Adrenal gland (tissue), 19 donors: ENCODE measurements at places on chromosomes 4 and X. TPM values are rescaled to one million over a fixed set of nuclear protein-coding genes. Genes with fewer than 3 reads are reported as not detected.

ASB12 gene
- 0.24 TPM for polyA plus RNA-seq

H2BW2 gene
- not detected for polyA plus RNA-seq

CXorf51B gene
- polyA plus RNA-seq, result not detected

VCX3A gene
- polyA plus RNA-seq, result 0.34 TPM

PRIMPOL gene
- 38.1 TPM for polyA plus RNA-seq

TMEM165 gene
- 92.6 TPM for polyA plus RNA-seq

GPR78 gene
- polyA plus RNA-seq, result 0.08 TPM

F9 gene
- 0.11 TPM for polyA plus RNA-seq

ARHGAP6 gene
- polyA plus RNA-seq, result 1.4 TPM

RNF150 gene
- 4.9 TPM for polyA plus RNA-seq

TLL1 gene
- 1.2 TPM for polyA plus RNA-seq

CLDN34 gene
- not detected for polyA plus RNA-seq

NR0B1 gene
- 13.1 TPM for polyA plus RNA-seq

CHRDL1 gene
- 5.4 TPM for polyA plus RNA-seq

ATP1B4 gene
- polyA plus RNA-seq, result not detected

FTSJ1 gene
- 52.0 TPM for polyA plus RNA-seq

ENAM gene
- not detected for polyA plus RNA-seq

NSG1 gene
- 6.7 TPM for polyA plus RNA-seq

NRK gene
- 12.2 TPM for polyA plus RNA-seq

EVC gene
- polyA plus RNA-seq, result 5.3 TPM

PRKG2 gene
- 0.20 TPM for polyA plus RNA-seq

GC gene
- 0.03 TPM for polyA plus RNA-seq

AKAP14 gene
- not detected for polyA plus RNA-seq

MAGEE2 gene
- 0.16 TPM for polyA plus RNA-seq

ELOVL6 gene
- polyA plus RNA-seq, result 68.2 TPM

MTNR1A gene
- polyA plus RNA-seq, result not detected

NDNF gene
- 0.40 TPM for polyA plus RNA-seq

MAGEC2 gene
- not detected for polyA plus RNA-seq

CFAP299 gene
- not detected for polyA plus RNA-seq

PALLD gene
- 30.3 TPM for polyA plus RNA-seq

ARX gene
- polyA plus RNA-seq, result not detected

CT45A5 gene
- polyA plus RNA-seq, result not detected

IL21 gene
- polyA plus RNA-seq, result not detected

NUDT11 gene
- polyA plus RNA-seq, result 5.0 TPM
